ENCODE measurements at places on chromosomes 7 and 10.

- DNase-seq, result peak; percentile 6
These were observed 481.6 kb downstream of the SH2D4B start for GRCh38 chr10:81019029-81019890.

- no peak for DNase-seq
These were observed 61.1 kb downstream of the SORCS1 start for GRCh38 chr10:107103174-107104025.

DNA sequence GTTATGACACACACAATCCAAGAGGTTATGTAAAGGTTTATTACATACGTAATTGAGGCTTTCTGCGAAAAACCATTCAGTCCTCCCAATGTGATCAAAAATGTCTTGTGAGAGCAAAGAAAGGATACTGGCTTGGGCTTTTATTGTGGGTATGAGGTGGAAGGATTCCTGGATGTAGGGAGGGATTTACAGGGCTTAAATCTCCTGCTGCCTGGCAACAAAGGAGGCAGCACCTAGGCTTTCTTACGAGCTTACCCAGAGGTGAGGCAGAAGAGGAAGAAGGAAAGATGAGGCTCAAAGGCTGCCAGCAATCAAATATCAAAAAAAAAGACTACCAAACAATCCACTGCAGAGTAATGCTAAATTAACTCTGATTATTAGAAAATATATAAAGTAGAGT is 1149.5 kb upstream of the POT1 start:
- DNase-seq, result no peak

- no peak for DNase-seq
These were observed 110.7 kb downstream of the RNF32 start for GRCh38 chr7:156751319-156751718.

- no peak for DNase-seq
These were observed 94.8 kb downstream of the PRKG1 start for GRCh38 chr10:51169111-51169510.

DNA sequence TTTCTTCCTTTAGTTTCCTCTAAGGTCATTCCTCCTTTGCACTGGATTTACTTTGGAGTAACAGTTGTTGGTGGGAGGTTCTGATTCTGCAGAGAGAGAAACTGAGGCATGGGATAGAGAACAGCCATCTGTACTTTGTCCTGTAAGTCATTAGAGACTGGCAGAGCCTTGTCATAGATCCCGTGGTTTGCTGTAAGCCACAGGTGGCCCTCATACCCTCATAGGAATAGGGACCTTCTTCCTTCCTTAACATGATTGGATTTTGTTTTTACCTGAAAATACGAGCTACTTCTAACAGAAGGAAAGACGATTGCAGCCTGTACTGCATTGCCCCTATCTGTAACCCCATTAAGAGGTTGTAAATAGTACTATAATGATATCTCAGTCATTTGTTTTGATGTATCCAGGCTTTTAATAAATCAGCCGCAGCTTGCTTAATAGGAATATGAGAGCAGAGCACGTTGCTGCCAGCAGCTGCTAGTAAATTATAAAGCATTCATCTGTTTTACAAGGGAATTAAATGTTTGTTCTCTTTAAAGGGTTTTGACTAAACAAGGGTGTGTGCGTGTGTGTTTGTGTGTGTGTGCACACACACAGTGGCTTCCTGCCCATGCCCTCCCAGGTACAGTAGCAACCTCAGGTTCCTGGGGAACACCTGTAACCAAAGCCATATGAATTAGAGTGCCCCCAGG is 249.8 kb downstream of the AUTS2 start:
- peak; percentile 64 for DNase-seq

DNA sequence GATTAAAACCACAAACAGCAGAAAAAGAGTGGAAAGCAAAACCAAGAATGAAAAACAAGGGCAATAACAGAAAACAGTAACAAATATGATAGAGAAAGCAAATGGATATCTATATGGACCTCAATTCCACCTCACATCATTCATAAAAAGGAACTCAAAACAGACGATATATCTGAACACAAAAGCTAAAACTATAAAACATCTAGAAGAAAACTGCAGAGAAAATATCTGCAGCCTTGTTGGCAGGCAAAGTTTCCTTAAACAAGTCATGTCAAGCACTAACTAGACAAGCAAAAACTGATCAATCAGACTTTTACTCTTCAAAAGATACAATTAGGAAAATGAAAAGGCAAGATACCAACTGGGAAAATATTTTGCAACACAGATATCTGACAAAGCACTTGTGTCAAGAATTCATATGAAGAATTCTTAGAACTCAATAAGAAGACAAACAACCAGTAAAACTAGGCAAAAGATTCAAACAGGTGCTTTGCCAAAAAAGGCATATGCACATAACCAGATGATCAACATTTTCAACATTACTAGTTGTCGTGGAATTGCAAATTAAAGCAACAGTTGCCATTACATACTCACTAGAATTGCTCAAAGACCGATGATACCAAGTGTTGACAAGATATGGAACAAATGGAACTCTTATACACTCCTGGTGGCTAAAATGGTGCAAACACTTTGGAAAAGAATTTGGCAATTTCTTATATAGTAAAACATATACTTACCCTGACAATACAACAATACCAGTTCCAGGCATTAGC is 25.9 kb upstream of the ZMIZ1 start:
- DNase-seq, result no peak

- DNase-seq, result no peak
These were observed 14.8 kb upstream of the INPP5A start for GRCh38 chr10:132522521-132523411.

- DNase-seq, result peak; percentile 84
These were observed 169.7 kb upstream of the RHEB start for GRCh38 chr7:151689196-151689971.

DNA sequence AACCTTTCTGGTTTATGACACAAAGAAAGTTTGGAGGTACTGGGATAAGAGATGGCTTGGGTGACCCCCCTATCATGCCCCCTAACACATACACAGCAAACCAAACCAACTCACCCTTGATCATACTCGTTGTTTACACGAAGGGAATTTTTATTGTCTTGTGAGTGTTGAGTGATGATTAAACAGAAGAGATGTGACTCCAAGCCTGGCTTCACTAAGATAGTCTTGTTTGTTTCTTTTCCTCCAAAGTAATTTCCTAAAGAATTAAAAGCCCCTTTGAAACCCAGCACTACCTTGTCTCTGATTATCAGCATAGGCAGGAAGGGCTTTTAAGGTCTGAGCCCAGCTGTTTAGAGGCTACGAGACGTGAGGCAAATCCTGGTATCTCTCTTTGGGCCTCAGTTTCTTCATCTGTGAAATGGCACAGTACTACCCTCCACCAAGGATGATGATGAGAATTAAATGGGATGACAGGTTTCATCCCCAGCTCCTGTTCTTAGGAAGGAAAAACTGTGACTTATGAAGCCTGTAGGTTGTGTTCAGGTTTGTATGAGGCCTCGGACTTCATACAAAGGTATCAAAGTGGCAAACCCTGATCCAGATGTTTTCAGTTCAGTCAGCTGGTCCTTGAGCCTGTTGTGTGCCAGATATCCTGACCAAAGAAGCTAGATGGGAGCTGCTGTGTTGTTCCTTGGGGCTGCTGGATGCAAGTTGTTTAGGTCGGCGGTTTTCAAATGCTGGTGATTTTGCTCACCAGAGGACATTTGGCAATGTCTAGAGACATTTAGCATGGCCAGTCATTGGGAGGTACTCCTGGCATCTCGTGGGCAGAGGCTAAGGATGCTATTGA is 51.8 kb downstream of the TCF7L2 start:
- no peak for DNase-seq

- DNase-seq, result peak; percentile 88
These were observed 221.0 kb downstream of the PHTF2 start for GRCh38 chr7:78019447-78020135.

DNA sequence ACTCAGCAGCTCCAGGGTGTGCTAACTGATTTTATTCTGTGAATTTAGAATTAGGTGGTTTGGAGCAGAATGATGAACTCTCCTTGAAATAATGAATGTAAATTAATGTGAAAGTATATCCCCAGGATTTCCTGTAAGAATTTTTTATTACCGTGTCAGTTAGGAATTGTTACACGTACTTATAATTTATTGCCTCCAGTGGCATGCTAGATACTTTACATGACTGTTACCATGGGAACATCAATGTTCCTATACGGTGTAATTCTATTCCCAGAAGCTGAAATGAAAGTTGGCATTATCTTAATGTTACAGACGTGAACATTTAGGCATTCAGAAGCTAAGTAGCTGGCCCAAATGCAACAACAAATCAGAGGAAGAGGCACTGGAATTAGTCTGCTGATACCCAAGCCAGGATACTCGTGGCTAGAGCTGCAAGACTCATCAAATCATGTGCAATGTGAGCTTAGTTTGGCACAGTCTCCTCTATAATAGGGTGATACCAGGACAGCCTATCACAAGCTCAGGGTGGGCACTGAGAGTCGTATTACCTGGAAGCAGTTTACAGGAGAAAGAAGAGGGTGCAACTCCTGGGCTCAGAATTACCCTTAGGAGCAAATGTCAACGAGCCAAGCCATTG is 30.0 kb upstream of the PRKAR2B start:
- peak; percentile 19 for DNase-seq

DNA sequence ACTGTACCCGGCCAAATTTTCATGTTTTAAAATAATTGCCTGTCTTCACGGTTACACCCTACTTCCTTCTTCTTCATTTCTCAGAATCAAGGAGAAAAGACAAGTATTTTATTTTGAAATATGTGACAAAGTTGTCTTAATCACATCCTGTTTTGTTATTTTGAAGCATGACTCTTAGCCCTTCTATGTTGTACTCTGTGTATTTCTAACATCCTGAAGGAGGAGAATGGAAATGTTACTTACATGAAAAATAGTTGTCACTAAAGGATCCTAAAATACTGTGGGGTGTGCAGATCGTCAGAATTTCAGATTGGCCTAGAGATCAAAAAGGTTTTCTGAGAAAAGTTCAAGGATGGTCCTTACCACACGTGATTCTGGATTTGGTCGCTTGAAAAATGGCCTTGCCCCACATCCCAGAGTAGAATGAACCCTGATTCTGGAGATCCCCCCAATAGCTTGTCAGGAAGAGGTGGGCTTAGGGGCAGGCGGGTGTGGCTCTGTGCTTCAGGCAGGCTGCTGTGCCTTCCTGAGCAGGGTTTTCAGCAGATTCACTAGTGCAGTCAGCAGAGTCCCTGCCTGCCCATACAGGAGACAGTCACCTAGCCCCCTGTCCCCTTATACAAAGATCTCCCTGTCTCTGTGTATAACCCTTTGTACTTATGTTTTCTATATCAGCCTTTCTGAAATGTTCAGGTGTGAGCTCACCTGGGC is 8.6 kb downstream of the UPP1 start:
- no peak for DNase-seq

DNA sequence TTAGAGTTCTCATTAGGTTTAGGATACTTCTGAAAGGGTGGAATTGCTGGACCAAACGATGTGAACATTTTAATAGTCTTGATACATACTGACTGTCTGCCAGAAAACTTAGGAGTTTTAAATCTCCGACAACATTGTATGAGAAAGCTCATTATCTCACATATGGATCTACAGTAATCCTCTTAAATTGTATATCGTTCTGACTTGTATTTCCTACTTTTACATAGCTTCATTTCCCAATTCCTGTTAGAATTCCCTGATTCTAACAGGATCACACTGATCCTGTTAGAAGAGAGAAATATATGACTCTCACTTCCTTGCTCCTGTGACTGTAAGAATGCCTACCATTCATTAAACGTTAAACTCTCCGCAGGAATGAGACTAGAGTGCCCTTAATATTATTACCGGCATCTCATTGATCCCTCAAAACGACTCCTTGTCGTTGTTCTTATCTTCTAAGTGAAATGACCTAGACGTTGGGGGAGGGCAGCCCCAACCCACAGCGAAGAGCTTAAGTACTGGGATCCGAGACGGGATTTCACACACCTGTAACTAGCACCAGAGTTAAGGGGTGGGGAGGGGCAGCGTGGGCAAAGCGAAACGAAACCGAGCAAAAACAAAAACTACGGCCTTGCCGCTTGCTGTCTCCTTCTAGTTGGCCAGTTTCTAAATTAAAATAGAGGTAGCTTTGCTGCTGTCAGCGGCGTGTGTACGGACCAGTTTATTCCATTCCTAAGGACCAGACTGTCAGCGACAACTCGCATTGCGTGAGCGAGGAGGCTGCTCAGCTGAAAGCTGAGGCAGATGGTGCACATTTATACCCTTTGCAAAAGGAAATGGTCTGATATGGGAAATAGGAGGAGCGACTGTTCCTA is 678 bp upstream of the TMEM106B start:
- DNase-seq, result peak; percentile 57

- no peak for DNase-seq
These were observed 34.2 kb downstream of the C10orf67 start for GRCh38 chr10:23310404-23310803.

DNA sequence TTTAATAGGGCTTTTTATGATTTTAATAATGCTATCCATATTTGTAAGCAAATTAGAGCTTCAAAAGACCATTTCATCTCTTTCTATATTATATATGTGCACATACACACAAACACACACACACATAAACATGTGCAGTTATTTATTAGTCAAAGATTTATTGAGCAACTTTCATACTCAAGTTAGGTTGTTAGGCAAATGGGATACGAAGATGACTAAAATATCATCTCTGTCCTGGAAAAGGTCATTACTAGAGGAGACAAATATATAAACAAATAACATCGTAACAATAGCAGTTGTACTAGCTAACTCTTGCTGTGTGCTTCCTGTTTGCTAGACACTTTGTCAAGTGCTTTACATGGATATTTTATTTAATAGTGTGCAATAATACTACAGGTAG is 307.9 kb downstream of the SNX13 start:
- no peak for DNase-seq

DNA sequence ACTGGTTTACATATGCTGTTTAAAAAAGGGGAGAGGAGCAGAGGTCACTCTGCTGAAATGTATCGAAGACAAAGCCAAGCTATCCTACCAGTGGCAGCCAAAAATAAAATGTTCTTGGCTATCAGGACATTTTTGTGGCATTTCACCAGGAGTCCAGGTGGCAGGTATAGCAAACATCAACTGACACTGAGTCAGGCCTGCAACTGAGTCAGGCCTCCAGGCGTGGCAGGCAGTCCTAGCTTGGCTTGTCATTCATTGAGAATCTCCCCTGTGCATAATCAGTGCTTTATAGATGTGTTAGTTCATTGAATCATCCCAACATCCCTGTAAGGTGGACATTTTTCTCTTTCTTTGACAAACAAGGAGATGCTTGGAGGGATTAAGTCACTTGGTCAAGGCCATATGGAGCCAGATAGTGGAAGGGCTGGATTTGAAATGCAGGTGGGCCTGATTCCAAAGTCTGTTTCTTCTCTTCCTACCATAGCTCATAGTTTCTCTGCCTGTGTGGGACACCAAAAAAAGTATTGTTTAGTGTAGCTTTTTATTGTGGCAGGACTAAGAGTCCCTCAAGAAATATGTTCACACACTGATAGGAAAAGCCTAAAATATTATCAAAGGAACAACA is 4.3 kb downstream of the DYNC1I1 start:
- no peak for DNase-seq

DNA sequence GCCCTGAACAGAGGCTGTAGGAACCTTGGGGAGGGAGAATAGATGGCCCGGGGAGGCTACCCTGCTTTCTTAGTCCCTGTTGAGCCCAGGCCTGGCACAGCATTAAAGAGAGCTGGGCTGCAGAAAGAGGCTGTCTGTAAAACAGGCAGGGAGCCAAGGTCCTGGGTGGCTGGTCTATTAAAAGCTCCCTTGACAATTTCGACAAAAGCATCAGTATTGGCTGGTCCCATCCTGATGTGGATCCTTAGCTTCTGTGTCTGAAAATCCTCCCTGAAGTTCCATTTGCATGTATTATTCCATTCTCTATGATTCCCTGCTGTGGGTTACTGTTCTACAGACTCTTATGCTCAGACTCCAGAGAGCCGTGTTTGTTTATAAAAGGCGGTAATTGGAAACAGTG is 158.5 kb downstream of the GALNT17 start:
- peak; percentile 17 for DNase-seq

Data from NCI-H1105 (cell line).